ENCODE measurements at places on chromosomes 3 and 15.

DNA sequence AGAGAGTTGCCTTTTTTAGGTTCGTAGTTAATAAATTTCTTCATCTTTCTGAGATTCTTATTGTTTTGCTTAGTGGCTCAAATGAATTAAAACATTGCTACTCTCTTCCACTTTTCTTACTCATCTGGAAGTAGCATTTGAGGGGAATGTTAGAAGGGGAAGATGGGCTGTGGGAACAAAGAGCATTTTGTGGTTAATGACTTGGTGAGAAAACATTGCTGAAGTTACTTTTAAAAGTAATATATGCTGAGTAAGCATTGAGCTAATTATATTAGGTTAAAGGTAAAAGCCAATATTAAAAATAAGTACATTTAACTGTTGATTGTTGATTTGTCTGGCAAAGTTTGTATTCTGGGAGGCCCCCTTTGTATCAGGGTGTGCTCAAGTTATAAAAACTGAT lies 5.7 kb downstream of the MORF4L1 start:
- DNase-seq, result no peak

DNA sequence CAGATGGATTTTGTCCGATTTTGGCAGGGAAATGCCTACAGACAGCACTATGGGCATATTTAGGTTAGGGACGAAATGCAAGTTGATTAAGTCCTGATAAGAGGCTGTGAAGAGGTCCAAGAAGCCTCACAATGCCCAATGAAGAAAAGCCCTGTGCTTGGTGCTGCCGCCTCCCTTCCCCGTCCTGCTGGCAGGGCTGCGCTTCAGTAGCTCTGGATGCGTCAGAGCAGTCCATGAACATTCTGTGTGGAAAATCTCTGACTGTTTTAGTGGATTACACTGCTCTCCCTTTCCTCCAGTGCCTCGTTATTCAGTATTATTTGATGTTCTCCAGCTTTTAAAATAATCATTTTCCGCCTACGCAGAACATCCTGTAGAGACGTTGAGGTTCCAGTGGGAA lies 39.6 kb downstream of the MLH1 start:
- no peak for DNase-seq

GRCh38 chr3:55868347-55868746 lies 381.2 kb upstream of the WNT5A start:
- DNase-seq, result no peak

GRCh38 chr3:103499132-103499900 lies 1064.5 kb downstream of the ZPLD1 start:
- no peak for DNase-seq

DNA sequence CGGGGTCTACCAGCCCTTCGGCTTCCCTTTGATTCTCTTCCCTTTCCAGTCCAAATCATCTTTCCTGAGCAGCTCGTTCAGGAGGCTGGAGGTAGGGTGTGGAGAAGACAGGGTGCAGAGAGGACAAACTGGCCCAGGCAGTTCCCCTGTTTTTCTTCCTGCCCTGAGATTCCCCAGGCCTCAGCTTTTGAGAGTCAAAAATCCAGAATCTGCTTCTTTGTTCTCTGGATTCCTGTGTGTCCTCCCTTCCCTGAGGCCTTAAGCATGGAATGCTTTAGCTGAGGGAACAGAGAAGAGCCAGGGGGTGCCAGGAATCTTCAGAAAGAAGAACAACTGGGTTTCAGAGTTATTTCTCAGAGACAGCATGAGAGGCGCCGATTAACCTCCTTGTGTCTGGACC lies 26.7 kb upstream of the LRTM1 start:
- no peak for DNase-seq

Data from stimulated activated naive CD8-positive, alpha-beta T cell treated with anti-CD3 and anti-CD28 coated beads, Interleukin-15, Interleukin-2, amounts not matched to agents 100 U/mL and 50 U/mL, for 24 hours (primary cell).